SIG-M5 (cell line): ENCODE measurements at places on chromosomes 4 and X.

DNA sequence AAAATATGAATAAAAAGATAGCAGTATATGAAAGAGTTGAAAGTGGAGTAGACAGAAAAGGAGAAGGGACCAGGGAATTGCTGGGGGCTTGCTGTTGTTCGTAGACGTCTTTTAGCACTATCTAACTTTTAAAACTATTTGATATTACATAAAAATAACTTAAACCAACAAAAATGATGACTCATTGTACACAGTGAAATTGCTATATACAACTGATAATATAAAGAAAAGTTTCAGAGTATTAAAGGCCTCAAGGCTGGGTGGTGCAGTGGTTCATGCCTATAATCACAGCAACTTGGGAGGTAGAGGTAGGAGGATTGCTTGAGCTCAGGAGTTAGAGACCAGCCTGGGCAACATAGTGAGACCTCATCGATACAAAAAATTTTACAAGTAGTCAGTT is 5.2 kb downstream of the TRPC3 start:
- no peak for DNase-seq

GRCh38 chr4:110004556-110004955 is 91.9 kb downstream of the EGF start:
- no peak for DNase-seq

- DNase-seq: no peak
Measured at GRCh38 chr4:169902658-169903345, 123.4 kb downstream of the MFAP3L start.

DNA sequence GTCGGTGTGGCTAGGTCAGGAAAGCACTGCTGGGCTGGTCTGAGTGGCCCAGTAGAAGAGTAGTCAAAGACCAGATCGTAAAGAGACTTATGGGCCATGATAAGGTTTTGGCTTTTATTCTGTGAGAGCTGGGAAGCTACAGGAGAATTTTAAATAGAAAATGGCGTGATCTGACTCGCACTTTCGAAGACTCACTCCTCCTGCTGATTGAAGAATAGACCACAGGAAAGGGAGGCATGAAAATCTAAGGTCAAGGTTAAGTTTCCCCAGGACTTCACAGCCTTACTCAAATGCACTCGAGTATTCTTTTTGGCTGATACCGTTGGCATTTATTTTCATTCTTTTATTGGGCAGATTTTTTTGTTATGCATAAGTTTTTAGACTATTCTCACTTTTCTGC is 231.4 kb upstream of the ANKRD50 start:
- DNase-seq: no peak

- DNase-seq: no peak
Measured at GRCh38 chr4:609400-610050, 15.8 kb upstream of the PDE6B start.

- DNase-seq: no peak
Measured at GRCh38 chr4:183637461-183637860, 21.5 kb downstream of the RWDD4 start.

- no peak for DNase-seq
Measured at GRCh38 chr4:1784395-1784788, 8.7 kb upstream of the FGFR3 start.

GRCh38 chrX:3669841-3670475 is 43.5 kb downstream of the PRKX start:
- DNase-seq: no peak

DNA sequence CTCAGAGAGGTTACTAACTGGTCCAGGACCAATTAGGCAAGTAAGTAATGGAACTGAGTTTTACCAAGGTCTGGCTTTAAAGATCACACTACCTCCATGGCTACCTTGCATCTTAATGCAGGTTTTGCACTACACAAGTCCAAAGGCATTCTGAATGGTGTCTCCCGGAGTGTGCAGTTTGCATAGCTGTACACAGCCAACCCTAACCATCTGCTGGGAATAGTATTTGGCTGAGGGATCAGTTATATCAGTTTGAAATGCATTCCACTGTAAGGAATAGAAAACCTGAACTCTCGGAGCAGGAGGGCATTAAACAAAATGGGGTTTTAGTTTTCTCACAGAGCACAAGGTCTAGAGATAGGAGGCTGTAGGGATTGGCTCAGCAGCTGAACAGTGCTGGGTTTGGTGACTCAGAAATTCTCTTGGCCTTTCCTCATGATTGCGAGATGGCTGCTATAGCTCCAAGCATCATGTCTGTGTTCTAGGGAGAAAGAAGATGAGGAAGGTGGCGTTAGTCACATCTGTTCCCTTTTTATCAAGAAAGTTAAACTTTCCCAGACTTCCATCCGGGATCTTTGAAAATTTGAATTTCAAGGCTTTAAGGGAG is 177.1 kb downstream of the NHS start:
- no peak for DNase-seq

GRCh38 chrX:23246001-23246400 is 88.6 kb upstream of the PTCHD1 start:
- DNase-seq: no peak

DNA sequence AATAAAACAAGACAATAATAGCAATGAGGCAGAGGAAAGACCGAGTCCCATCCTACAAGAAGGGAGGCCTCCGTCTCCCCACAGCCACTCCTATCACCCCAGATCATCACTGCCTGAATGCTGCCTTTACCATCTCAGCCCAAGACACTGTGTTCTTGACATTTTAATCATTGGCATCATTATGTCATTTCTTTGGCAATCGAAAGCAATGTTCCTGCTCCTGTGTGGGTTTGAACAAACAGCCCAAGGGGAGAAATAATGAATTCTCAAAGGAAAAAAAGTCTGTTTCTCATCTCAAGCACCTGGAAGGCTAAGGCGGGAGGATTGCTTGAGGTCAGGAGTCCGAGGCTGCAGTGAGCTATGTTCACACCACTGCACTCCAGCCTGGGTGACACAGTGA is 73.0 kb upstream of the ACSL1 start:
- no peak for DNase-seq

GRCh38 chrX:9335251-9335650 is 129.6 kb upstream of the TBL1X start:
- DNase-seq: no peak

DNA sequence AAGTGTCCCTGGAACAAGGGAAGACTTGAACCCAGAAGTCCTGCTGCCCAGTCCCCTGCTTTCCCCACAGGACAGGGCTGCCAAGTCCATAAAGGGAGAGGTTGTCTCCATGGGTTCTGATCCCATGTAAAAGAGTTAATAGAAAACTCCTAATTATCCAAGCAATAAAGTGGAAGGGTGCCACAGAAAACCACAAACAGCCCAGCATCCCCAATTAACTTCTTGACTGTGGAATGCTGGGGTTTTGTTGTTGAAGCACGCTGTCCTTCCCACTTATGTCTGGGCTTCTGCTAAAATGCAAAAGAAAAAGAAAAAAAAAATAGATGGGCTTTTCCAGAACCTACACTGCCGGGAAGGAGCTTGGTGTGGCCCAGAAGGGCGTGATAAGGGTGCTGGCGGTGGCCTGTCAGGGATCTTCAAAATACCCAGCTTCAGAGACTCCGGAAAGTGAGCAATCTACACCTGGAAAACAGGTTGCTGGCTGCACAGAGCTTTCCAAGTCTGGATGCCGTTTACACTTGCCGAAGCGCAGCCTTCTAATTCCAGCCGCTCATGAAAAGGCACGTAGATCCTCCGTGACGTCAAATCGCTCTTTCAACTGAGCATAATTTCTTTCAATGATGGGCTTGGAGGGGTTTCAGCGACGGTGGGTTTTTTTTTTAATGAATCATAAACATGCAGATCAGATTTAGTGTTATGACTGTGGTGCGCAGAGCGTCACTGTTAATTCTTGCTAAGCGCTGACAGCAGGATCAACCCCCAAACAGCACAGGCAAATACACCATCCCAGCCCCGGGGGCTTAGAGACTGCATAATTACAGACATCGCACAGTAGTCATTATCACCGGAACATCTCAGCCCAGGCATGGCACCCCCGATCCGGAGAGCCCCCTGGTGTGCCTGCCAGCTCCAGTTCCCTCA is 197.6 kb downstream of the BCOR start:
- no peak for DNase-seq

- DNase-seq: no peak
Measured at GRCh38 chr4:164293203-164293602, 460.7 kb upstream of the SMIM31 start.

- no peak for DNase-seq
Measured at GRCh38 chrX:150753357-150753756, 60.2 kb downstream of the MTMR1 start.

DNA sequence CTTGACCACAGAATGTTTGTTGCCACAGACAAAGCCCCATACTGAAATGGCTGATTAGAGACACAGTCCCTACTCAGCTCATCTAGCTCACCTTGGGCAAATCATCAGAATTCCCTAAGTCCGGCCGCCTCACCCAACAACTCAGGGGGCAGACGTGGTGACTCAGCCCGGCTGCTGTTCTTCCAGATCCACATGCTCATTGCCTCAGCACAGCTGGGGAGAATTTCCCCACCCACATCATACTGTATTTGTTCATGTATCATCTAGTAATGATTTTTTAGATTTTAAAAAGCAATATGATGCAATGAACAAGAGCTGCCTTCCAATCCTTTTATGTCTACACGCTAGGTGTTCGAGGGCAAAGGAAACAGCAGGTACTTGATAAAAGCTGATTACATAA is 333.8 kb upstream of the TENM3 start:
- no peak for DNase-seq

DNA sequence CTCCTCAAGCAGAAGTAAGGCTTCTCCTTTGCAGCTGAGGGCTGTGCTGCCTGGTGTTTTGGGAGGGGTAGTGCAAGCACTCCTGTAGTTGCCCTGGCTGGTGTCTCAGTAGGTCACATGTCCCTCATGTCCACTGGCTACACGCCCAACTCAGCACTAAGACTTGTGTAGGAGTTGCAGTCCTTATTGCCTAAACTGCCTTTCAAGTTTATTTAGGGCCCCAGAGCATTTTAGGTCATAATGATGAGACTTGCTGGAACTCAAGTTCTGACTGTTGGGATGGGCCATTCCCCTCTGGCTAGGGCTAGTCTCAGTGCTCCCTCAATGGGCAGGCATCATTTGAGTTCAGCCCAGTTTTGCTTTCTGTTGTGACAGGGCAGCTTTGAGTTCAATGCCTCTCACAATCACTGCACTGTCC is 44.1 kb downstream of the PPM1K start:
- DNase-seq: no peak

DNA sequence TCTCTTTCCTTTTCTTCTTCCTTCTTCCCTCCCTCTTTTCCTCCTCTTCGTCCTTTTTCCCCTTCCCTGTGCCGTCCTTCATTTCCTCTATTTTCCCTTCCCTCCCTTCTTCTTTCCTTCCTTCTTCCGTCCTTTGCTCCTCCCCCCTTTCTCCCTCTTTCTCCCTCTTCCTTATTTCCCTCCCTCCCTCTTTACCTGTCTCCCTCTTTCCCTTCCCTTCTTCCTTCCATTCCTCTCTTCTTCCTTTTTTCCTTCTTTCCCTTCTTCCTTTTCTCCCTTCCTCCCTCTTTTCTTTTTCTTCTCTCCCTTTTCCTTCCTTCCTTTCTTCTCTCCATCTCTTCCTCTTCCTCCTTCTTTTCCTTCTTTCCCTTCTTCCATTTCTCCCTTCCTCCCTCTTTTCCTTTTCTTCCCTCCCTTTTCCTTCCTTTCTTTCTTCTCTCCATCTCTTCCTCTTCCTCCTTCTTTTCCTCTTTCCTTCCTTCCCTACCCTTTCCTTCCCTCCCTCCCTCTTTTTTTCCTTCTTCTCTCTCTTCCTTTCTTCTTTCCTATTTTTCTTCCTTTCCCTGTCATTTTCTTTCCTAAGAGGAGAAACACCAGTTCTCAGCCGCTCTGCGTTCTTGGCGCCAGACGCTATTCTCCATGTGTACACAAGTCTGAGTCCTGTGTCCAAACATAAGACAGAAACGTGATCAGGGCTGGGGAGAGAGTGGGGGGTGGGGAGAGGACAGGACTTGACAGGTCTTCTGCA is 597.1 kb downstream of the MID1IP1 start:
- DNase-seq: no peak

DNA sequence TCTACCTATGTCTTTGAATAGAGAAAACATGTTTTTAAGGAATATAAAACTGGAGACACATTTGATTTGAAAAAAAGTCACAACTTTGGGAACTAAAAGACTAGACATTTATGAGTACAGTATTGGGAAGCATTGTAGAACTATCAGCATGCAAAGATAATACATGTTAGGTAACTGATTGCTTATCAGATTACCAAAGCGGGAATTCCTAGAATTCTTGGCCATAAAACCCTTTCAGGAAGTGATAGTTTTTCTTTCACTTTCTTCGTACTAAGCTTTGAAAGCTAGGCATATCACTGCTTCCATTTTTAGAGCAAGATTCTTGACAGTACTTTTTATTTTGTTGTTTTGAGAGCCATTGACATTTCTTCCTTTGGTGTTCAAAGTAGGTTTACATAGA is 646.6 kb upstream of the PITX2 start:
- DNase-seq: no peak

DNA sequence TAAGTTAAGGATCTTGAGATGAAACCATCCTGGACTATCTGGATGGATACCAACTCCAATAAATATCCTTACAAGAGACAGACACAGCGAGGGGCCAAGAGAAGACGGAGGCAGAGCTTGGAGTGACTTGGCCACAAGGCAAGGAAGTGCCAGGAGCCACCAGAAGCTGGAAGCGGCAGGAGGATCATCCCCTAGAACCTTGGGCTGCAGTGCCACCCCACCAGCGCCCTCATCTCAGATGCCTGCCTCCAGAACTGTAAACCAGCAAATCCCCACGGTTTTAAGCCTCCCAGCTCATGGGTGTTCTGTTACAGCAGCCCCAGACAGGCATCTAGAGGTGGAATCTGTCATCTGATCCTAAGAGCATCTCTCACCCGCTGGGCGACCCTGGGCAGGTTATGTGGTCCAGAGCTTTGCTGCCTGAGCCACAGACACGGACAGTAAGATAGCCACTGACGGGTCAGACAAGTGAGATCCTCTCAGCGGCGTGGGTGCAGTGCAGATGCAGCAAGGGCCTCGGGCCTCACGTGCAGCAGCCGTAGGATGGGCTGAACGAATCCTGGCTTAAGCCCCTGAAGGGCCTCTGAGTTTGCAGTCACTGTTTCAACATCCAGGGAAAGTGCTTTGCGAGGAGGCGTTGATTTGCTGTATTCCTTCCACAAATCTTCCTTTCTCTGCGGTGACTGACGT is 25.1 kb upstream of the MXD4 start:
- DNase-seq: no peak

DNA sequence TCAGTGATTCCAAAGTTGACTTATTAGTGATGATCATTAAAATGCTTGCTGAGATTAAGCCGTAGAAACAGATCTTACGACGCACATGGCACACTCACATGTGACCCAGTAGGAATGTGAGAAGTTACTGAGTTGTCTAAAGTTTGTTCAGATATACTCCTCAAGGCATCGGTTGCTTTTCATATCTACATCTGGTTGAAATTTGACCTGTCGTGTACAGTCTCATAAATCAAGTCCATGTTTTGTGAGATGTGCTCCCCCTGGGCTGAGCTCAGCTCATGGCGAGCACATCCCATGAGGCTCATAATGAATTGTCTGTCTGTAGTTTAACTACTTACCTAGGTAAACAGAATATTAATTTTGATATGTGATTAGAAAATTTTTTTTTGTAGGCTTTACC is 67.0 kb downstream of the TNIP2 start:
- no peak for DNase-seq

- no peak for DNase-seq
Measured at GRCh38 chr4:6549445-6549844, 25.5 kb upstream of the MAN2B2 start.

- no peak for DNase-seq
Measured at GRCh38 chr4:39004758-39005157, 27.5 kb downstream of the TMEM156 start.

- DNase-seq: no peak
Measured at GRCh38 chr4:22090661-22091351, 142.2 kb upstream of the KCNIP4 start.
